ENCODE measurements at places on chromosomes 5 and 9.

- no peak for DNase-seq
Measured at GRCh38 chr5:932151-932627, 39.5 kb downstream of the TRIP13 start.

GRCh38 chr5:137730336-137730735, 5.6 kb downstream of the KLHL3 start:
- DNase-seq, result no peak

DNA sequence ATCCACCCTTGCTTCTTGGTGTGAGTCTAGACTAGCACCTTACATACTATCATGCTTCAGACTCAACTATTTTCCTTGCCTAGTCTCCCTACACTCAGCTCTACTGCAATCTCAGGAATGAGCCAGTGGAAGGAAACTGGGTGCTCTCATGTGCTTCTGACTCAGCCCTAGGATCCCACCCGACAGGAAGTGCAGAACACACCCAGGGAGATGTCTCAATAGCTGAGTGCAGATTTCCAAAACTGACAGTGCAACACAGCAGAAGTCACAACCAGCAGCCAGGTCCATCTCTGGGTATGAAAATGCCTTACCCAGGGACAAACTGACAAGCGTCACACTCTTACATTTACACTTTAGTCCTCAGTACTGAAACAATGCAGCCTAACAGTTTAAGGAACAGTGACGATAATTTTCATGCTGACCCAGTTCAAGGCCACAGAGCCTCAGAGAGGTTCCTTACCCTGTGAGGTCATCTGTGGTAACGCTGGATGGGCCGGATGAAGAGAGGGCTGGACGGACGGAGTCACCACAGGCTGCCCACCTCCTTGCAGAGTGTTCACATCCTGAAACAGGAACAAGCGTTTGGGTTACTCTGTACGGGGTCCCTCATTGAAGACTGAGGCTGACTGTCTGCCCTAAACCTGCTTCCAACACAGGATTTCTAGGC, 33.0 kb downstream of the FKBP15 start:
- no peak for DNase-seq

DNA sequence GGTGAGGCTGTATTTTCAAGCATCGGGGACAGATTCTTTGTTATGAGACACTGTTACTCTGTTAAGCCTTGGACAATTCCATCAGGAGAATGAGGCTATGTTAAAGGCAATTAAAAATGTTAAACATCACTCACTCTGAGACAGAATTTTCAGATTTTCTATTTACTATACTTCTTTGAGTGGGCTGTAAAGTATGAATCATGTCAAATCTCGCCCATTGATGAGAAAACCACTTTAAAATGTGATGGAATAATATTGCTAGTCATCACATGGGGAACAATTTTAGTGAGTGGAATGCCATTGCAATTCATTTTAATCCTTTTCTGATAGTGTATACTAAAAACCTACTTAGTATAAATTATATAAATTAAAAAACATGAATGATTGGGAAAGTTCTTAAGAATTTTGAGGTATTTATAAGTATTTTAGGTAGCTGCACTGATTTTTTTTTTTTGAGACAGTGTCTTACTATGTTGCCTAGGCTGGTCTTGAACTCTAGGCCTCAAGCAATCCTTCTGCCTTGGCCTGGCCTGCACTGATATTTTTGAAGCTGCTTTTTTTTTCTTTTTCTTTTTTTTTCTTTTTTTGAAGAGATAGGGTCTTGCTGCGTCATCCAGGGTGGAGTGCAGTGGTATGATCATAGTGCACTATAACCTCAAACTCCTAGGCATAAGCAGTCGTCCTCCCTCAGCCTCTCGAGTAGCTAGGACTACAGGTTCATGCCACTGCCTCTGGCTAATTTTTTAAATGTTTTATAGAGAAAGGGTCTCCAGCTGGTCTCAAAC, 73.2 kb downstream of the KIAA1958 start:
- DNase-seq, result no peak

GRCh38 chr5:158162479-158163034, 303.6 kb upstream of the CLINT1 start:
- DNase-seq, result no peak

- no peak for DNase-seq
Measured at GRCh38 chr9:107375001-107375400, 91.9 kb downstream of the RAD23B start.

- no peak for DNase-seq
Measured at GRCh38 chr5:83360573-83360972, 111.0 kb upstream of the VCAN start.

DNA sequence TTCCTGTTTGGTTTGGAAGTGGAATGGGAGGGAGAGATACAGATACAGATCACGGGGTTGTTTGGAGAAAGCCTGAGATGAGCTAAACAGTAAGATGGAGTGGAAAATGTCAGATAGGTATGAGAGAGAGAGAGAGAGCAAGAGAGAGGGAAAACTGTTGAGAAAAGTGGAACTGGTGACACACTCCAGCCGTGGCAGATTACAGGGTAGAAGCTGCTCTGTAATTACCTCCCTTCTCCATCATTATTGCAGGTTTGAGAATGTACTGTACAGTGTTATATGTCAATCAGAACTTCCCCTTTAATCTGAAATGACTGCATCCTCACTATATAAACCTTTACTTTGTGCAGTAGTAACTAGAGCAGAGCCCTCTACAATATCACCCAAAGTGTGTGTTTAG, 74.5 kb upstream of the WWC1 start:
- no peak for DNase-seq

- DNase-seq, result no peak
Measured at GRCh38 chr9:37172557-37172956, 52.2 kb downstream of the ZCCHC7 start.

GRCh38 chr9:92424340-92424739, at the start of gene OMD:
TSS of gene OMD (minus strand) at chr9:92424471. CDS start at chr9:92417558, 6,913 bp downstream.
- DNase-seq, result no peak

GRCh38 chr9:83935276-83935935, 14.2 kb upstream of the KIF27 start:
- DNase-seq, result no peak

GRCh38 chr5:18292146-18292545, 657.9 kb downstream of the TAF11L14 start:
- DNase-seq, result no peak

GRCh38 chr5:181189363-181189961, 15.5 kb downstream of the TRIM7 start:
- DNase-seq, result no peak

GRCh38 chr5:102834438-102834964, 79.4 kb downstream of the PAM start:
- DNase-seq, result no peak
